ENCODE measurements at places on chromosomes 3 and 15.
A peak's percentile ranks its signal among the peaks of the same experiment; 100 is the strongest.

GRCh38 chr3:108669208-108669607, 79.7 kb downstream of the DZIP3 start:
- no peak for DNase-seq

DNA sequence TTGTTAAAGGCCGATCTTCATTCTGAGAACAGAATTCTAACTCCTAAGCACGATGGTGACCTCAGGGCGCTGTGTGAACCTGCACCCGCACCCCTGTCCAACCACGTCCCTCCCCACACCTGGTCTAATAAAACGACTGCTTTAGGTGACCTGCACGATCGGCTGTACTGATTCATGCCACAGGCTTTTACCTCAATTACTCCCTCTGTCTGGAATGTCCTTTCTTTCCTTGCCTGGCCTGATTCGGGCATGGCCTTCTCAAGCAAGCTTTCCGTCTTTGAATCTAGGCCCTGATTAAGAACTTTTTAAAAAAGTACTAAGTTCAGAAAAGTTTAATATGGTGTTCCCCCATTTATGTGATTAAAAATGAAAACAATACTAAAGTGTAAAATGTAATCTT, 842 bp upstream of the U2SURP start:
- peak; percentile 47 for DNase-seq

DNA sequence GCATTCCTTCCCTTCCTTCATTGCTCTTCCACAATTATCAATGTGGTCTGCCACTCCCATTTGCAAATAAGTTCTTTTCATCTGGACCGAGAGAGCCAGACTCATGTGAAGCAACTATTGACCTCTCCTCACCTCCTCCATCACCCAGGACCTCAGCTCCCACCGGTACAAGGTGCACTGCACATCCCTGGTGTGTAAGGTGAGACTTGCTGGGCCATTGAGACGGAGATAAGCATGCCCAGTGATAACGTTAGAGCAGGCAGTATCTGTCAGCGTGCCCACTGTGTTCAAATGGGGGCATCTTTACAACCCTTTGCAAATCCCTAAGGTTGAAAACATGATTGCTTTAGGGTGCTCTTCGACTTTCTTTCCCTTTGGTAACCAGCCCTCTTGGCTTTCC, 154.8 kb downstream of the ADAMTS17 start:
- DNase-seq: no peak

DNA sequence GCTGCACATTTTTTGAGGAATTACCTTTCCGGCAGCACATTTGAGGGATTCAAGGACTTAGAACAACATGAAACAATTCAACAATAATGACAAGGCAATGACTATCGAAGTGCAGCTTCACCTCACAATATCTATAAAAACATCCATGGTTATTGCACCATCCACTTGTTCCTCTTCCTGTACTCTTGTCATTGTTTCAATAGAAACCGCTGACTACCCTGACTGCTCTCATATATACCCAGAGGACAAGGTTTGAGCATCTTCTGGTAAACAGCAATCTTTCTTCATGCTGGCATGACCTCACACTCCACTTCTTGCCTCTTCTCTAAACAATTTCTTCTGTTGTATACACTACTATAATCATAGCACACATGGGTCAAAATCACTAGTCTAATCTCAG, 864.9 kb downstream of the FHIT start:
- DNase-seq: no peak

DNA sequence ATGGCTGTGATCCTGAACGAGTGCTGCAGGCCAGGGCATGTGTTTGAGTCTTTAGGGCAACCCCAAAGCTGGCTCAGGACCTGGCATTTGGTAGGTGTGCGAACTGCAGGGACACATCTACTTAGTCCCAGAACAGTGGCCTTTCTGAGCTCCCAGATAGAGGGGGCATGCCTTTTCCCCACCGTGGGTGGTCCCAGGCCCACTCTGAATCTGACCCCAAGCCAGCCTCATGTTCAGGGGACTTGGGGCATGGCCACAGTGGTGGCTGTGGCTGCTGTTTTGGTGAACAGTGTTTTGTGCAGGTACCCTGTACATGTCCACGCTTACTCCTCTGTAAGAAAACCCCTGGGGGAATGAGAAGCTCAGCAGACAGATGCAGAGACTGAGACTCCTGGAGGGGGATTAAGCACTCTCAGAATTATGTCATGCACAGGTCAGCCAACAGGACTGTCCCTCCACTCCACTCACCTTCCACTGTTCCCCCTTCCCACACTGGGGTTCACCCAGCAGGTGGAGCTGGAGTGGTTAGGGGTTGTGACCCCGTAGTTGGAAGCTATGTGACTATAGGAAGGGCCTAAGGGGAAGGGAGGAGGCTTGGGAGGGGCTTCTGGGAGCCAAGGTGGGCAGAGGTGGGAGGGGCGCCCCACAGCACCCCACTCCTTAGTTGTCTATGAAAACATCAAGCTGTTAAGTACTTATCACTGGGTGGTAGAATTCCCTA, 16.4 kb downstream of the ESYT3 start:
- DNase-seq: no peak

- no peak for DNase-seq
Measured at GRCh38 chr3:108100906-108101660, 10.3 kb upstream of the CD47 start.

- no peak for DNase-seq
Measured at GRCh38 chr3:120410116-120410515, 40.7 kb downstream of the FSTL1 start.

GRCh38 chr3:122930063-122930997, 97.2 kb downstream of the SEMA5B start:
- no peak for DNase-seq

GRCh38 chr3:185632996-185633395, 46.9 kb downstream of the SENP2 start:
- DNase-seq: no peak

- DNase-seq: no peak
Measured at GRCh38 chr3:127975153-127976029, 60.4 kb downstream of the KBTBD12 start.

GRCh38 chr15:97994236-97994635, 33.7 kb downstream of the ARRDC4 start:
- DNase-seq: no peak

DNA sequence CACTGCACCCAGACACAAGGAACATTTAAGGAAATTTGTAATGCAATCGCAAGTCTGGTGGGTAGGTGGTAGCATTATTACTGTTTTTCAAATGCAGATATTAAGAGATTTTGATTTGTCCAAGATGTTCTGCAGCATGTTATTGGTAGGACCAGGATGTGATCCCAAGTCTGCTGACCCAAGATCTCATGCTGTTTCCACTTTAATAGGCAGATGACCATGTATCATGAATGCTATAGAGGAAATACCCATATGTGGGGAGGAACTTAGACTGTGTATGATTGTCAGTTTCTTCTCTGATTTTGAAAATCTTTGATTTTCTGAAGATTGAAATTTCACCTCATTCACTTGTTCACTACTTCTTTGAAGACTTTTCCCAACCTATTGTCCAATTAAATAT, 28.7 kb downstream of the ATP6V1A start:
- no peak for DNase-seq

- DNase-seq: no peak
Measured at GRCh38 chr15:59307165-59307537, 65.5 kb downstream of the MYO1E start.

DNA sequence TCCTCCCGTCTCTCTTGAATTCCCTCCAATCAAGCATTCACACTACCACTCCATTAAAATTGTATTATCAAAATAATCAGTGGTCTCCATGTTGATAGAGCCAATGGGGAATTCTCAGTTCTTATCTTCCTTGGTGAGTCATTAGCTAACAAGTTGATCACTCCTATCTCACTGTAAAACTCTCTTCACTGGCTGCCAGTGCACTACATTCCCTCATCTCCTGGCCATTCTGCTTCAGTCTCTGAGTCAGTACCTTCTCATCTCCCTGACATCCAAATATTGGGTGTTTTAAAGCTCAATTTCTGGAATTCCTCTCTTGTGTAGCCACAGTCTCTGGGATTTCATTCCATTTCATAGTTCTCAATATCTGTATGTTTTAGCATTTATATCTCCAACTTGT, 175.2 kb downstream of the ALDH1A2 start:
- DNase-seq: no peak

DNA sequence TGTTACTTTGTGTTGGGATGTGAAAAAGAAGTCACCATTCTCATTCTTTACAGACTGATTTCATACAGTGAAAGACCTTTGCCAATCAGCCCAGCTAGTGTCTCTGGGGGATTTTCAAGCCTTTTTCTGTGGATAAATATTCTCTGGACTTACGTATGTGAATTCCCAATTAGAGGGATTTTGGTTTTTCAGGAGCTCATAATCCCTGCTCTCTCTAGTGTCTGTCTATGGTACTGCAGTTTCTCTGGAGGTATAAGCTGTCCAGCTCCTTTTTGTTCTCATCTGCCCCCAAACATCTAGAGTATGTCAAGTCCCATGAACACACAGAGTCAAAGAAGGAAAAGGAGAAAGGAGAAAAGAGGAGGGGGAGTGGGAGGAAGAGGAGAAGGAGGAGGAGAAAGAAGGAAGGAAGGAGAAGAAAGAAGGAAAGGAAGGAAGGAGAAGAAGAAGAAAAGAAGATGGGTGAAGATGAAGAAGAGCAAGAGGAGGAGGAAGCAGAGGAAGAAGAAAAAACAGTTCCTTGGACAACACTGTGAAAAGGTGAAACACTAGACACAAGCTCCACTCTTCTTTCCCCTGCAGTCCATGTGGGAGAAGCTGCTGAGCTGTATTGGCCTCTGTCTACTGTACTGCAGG, 218.6 kb downstream of the GREM1 start:
- DNase-seq: no peak

GRCh38 chr3:5255404-5256344, 68.2 kb downstream of the EDEM1 start:
- DNase-seq: no peak

DNA sequence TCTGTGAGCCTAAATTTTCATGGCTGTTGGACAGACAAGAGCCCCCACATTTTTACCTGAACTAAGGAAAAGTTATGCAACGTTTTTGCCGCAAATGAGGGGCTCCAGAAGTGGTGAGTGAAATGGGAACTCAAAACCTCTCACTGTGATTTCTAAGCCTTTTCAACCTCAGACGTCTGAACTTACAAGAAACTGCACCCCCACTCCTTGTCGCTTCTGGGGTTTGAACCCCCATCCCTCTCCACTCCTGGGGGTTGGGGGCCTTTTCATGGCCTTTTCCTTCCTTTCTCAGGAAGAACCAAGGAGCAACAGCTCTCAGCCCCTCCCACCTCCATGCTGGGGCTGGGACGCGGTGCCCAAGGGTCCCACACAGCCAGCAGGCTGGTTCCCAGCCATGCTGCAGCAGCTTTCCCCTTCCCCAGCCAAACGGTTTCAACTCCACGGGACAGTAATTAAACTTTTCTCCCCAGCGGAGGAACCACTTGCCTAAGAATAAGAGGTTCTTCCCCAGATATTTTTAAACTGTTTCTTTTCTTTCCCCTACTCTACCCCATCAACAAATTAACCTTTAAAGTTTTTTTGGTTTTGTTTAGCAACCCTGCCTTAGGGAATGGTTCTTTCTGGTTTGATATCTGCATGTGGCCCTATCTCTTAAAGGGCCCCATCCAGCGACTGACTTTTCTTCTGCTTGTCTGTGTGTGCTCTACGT, 387.6 kb upstream of the CBLB start:
- no peak for DNase-seq

DNA sequence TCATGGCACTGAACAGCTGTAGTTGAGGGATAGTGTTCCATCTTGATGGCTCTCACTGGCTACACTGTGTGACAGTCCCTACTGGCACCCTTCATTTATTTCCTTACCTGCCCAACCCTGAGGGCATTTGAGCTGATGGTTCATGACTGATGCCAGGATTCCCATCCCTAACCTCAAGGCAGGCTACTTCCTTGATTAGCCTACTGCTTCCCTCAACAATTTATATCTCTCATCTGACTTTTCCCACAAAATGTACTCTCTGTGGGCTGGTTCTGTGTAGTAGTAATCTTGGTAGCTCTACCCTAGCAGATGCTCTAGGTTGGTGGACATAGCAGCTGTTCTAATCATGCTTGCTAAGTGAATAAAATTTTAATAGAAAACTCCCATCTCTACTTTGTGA, 106.0 kb downstream of the THRB start:
- no peak for DNase-seq

- DNase-seq: no peak
Measured at GRCh38 chr3:86410587-86410986, 580.4 kb downstream of the VGLL3 start.

DNA sequence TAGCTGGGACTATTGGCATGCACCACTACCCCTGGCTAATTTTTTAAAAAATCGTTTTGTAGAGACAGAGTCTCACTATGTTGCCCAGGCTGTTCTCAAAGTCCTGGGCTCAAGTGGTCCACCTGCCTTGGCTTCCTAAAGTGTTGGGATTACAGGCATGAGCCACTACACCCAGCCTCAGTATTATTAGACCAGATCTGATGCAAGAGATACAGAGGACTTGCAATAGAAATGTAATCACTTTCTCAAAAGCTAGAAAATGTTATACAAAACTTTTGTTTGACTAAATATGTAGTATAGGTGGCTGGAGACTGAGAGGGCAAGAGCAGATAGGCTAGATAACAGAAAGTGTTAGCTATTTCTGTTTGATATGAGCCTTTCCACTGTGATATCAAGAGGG, 531.9 kb downstream of the SOX2 start:
- DNase-seq: no peak

GRCh38 chr15:91992945-91993344, 139.4 kb downstream of the SLCO3A1 start:
- DNase-seq: no peak

- no peak for DNase-seq
Measured at GRCh38 chr3:157406394-157406793, 30.3 kb upstream of the PTX3 start.

- no peak for DNase-seq
Measured at GRCh38 chr3:37074178-37074577, 80.9 kb downstream of the MLH1 start.

DNA sequence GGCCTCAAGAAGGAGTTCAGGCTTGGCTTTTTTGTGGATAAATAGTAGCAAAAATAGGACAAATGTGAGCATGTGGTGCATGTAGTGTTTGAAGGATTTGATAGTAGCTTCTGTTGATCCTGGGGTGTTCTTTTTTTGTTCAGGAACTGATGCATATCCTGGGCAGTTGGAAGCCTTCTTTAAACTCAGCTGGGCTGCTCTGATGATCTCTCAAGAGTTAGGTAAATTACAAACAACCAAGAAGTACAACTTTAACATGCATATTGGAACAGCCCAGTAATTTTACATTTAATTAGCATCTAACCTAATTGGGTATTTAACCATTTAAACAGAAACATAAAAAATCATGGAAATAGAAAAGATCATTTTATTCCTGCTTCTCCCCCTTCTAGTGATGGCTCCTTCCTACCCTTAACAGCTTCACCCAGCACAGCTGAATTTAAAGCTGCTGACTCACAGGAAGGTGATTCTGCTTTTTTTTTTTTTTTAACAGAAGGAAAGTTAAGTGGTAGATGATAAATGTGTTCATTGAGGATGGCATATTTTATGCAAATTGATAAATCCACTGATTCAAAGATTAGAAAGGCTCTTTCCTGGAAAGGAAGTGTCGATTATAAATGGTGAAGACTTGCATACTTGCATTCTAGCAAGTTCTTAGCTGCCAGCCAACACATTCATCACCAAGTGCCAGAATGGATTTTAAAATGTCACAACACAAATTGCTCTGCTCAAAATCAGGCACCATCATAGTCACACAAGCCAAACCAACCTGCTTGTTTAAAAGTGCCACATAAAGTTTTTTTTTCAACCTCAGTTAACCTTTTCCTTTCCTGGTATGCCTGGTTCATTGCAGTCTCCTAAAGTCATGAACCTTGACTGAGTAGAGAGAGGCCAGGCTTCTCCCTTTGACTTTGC, 20.0 kb downstream of the SLC35G2 start:
- DNase-seq: no peak
